ENCODE measurements at places on chromosomes 16 and 17.

DNA sequence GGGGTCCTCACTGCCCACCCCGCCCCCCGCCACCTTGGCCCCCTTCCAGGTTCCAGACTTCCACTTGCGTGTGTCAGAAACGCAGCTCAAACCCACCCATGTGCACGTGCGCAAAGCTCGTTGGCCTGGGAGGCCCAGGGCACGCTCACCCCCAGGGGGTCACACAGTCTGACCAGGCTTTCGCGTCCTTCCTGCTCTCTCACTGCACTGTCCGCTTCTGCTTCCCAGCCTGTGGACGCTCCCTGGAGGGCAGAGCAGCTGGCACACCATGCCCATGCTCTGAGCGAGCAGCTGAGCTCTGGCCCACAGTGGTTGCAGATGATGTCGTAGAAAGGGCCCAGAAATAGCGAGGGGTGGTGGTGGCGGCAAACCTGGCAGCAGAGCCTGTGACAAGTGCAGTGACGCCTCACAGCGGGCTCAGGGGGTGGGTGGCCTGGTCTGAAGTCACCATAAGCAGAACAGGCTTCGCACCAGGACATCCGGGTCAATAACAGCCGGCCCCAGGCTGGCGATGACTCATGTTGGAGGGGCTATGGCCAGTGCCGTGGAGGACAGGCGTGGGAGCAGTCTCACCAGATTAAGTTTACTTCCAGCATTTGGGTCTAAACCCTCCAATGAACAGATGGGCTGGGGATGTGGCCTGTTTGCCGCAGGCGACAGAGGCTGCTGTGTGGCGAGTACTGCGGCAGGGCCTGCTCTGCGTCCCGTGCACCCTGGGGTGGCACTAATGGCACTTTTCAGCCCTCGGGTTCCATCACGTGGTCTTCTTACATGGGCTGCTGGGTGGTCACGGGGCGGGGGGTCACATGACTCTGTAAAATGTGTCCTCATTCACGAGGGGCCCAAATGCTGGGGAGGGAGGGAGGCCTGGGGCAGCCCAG is 49.0 kb downstream of the NT5M start:
- DNase-seq: no peak

GRCh38 chr16:27377666-27378485 is 24.1 kb upstream of the IL21R start:
- peak; percentile 36 for DNase-seq

- no peak for DNase-seq
Measured at GRCh38 chr17:29051194-29051593, 8.3 kb downstream of the PIPOX start.

DNA sequence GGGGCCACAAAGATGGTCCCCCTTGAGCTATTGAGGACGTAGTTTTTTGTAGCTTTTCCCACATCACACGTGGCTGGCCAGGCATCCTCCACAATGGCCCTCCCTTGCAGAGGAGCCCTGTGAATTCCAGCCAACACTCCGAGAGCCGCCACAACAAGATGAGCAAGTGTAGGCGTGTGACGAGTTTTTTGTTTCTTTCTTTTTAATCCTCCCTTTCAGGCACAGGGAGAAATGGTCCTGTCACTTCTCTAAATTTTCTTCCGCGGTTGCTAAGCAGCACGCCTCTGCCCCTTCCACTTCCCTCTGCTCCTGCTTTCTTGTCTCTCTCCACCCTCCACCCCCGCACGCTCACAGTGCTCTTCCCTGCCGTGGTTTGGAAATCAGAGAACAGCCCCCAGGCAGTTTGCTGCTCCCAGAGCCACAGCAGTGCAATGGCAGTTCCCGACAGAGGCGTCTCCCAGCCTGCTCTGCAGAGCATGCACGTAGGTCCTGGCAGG is 68.0 kb upstream of the MRTFB start:
- DNase-seq: no peak

DNA sequence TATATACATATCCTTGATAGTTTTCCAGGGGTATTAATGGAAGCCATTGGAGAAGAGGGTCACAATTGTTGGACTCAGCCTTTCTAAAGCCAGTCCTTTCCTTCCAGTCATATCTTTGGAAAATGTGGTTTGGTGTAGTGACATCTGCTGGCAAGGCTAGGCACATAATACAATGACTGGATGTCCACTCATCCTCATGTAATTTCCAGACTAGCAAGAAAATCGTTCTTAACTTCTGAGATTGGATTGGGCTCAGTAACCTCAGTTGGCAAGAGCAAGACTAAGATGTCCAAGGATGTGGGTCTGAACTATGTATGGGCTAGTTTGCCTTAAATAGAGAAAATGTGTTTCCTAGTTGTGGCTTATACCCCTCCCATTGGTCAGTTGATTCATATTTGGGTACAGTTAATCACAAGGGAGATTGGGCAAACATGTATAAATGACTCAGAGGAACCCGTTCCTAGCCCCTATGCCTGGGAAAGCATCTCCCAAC is 8.7 kb upstream of the KAT7 start:
- peak; percentile 30 for DNase-seq

DNA sequence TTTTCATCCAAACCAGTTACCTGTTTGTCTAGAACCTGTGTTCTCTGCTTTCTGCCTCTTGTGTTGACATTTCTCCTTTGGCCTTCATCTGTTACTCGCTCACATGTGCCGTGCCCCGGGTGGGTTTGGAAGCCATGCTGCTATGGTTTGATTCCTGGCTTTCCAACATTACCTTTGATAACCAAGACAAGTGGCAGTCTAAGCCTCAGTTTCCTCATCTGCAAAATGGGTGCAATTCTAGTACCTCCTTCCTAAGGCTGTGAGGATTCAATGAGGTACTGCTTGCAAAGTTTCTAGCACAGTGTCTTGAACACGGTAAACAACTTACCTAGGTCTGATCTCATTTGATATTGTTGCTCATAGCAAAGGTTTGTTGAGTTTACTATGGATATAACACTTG is 665.0 kb downstream of the WWOX start:
- DNase-seq: no peak

- DNase-seq: no peak
Measured at GRCh38 chr17:37177254-37177870, 198.4 kb upstream of the C17orf78 start.

DNA sequence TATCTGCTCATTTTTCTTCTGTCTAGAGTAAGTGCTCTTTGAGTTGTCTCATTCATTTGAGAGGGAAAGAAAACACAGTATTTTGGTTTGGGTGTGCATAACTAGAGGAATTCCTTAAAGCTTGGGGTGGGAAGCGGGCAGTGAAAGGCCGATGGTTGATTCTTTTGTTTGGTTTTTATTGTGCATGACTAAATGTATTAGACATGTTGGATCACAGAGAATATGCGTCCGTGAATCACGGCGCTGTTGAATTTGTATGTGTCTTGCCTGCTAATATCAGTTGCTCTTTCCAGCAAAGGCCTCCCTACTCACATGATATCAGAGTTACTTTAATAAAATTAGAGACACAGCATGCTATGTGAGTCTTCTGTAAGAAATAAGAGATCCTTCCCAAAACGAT is 180.0 kb downstream of the CHD9NB start:
- DNase-seq: no peak

DNA sequence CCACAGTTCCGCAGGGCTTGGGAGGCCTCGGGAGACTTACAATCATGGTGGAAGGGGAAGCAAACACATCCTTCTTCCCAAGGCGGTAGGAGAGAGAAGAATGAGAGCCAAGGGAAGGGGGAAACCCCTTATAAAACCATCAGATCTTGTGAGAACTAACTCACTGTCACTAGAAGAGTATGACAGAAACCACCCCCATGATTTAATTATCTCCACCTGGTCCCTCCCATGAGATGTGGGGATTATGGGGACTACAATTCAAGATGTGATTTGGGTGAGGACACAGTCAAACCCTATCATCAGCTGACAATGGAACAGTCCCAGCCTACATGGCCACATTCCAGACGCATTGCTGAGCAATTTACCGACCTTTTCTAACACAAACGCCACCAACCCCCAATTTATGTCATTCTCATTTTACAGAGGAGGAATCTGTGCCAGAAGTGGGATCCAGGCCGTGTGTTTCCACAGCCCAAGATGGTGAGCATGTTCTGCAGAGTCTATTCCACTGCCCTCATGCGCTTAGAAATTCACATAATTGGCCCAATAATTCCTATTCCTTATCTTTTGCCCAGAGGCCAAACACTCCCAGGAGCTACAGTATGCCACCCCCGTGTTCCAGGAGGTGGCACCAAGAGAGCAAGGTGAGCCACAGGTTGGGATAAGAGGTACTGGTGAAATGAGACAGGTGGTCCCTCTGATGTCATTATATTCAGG is 17.3 kb downstream of the MILR1 start:
- no peak for DNase-seq

DNA sequence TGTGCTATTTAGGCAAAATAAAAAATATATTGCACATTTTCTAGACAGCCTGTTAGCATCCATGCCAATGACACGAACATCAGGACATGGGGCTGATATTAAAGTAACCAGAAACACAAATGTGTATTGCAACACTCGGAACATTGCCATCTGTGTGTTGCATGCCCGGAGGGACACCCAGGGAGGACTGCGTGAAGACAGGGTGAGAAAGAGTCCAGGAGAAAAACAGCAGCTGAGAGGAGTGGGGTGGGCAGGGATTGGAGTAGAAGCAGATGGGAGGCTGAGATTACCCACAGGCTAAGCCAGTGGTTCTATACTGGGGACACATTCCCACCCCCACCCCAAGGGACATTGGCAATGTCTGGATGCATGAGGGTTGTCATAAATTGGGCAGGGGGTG is 114.8 kb downstream of the GRIN2A start:
- DNase-seq: no peak

DNA sequence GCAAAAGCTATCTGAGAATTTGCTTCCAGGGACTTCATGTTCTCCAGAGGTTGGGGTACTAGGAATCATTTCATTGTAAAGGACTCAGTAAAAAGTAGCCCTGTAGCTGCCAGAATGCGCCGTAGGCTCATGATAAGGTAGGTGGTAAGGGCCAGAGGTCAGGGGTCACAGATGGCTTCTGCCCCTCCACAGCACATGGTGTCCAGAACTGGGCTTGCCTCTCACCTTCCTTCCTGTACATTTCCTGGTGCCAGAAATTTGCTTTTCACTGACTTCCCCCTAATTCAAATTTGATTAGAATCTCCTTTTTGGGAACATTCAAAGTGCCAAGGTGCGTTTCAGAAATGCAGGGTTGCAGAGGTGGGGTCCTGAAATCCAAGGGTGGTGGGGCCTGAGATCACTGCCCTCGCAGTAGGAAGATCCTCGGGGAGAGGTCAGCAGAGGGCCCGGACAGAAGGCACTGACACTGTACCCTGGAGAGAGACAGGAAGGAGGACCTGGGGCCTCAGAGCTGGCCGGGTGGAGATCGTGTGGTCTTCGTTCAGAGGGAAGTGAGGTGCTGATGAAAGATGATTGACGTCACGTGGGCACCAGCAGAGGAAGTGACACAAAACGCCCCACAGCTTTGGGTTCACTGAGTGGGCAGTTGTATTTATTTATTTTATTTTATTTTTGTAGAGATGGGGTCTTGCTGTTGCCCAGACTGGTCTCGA is 25.5 kb upstream of the METRNL start:
- no peak for DNase-seq

DNA sequence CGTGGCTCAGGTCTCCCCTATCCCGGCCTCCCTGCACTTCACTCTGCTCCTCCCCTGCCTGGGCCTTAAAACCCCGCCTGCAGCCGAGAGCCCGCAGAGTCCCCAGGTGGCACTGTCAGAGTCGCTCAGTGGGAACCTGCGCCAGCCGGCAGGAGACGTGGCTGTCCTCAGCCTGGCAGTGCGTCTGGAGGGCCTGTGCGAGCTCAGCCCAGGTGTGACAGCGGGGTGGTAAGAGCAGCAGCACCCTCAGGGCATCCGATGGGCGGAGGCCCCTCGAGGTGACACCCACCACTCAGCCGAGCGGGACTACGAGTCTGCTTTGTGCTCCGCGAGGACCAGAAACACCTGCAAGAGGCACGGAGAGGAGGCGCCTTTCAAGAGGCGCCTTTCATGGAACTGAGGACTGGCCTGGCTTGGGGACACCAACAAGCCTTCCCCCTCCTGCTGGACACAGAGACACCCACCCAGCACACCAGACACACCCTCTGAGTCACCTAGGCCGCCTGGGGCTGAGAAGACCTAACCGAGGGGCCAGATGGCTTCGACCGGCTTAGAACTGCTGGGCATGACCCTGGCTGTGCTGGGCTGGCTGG is at the start of gene CLDN9:
Gene CLDN9, plus strand, starts transcription at position 96 of the 593 bp plus-strand sequence. Its CDS starts 440 bp downstream, at position 536.
- DNase-seq: no peak

GRCh38 chr17:43517615-43518386 is 28.3 kb downstream of the ETV4 start:
- no peak for DNase-seq

Data from CD4-positive, CD25-positive, alpha-beta regulatory T cell (primary cell).